ENCODE measurements at places on chromosomes 2 and 18. TPM values are rescaled to one million over a fixed set of nuclear protein-coding genes. Genes with fewer than 3 reads are reported as not detected.

TUBA3D gene
- not detected for total RNA-seq

GRCh38 chr18:48946329-48946835, 4.4 kb downstream of the SMAD7 start:
- DNase-seq, result no peak

DNA sequence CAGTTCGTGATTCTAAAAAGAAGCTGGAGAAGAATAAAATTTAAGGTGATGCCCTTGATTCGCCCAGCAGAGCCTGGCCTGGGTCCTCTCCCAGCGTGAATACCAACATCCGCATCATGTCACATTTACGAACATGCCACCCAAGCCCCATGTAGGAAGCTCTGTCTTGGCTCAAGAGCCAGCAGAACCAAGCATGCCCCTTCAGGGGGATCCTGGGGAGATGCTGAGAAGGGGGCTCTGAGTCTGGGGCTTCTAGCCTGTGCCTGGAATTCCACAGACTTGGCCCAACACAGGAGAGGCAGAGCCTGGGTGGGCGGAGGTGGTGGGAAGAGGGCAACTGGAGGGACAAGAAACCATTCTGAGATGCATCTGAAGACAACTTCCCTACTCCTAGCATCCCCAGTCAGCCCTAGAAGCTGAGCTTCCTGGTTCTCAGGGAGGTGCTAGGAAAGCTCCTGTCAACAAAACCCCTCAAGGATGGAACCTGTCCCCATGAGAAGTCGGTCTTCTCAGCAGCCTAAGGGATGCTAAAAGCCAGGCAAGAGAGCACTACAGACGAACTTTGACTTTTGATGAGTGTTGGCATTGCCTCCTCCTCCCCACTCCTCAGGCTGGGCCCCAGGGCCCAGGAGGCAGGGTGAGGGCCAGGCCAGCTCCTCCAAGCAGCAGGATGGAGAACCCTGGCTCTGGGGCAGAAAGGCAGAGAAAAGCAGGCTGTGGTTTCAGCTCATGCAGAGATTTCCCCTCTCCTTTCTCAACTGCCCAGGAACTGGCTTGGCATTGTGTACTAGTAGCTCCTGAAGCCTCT, 57.9 kb downstream of the POLR1A start:
- peak; percentile 12 for DNase-seq

GRCh38 chr2:168090366-168091135, 156.8 kb downstream of the STK39 start:
- no peak for DNase-seq

LRRC30 gene
- not detected for total RNA-seq

FAM237A gene
- not detected for total RNA-seq

GRCh38 chr2:204665771-204666170, 120.5 kb downstream of the PARD3B start:
- no peak for DNase-seq

DNA sequence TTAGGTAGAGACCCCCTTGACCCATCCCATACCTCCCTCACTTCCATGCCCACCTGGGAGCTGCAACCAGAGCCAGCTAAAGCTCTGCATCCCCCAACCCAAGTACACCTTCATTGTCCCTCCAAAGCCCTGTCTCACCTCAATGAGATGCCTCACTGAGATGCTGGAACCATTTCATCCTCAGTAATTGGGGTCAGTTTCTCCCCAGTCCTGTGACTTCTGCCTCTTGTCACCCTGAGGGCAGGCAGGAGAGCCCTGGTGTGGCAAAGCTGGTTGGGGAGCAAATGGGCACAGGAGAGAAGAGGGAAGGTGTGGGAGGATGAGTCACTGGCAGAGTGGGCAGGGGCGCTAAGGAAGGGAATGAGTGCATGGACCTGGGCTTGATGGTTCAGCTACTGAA, 27.9 kb upstream of the NT5DC4 start:
- DNase-seq, result no peak

DNA sequence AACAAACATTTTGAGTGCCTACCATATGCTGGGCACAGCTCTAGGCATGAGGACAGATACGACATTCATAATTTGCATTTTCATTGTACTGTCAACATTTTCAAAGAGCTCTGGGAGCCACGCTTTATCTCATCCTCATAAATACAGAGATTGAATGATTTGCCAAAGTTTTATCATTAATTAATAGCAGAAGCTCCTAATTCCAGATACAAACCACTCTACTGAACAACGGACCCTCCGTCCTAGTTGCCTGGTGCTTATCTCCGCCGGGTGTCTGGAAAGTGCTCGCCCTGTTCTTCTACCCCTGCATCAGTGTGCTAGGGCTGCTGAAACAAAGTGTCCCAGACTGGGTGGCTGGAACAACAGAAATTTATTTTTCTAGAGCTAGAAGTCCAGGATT, 23.8 kb downstream of the SERTAD2 start:
- no peak for DNase-seq

GRCh38 chr18:56083523-56084287, 495.7 kb upstream of the TCF4 start:
- no peak for DNase-seq

DNA sequence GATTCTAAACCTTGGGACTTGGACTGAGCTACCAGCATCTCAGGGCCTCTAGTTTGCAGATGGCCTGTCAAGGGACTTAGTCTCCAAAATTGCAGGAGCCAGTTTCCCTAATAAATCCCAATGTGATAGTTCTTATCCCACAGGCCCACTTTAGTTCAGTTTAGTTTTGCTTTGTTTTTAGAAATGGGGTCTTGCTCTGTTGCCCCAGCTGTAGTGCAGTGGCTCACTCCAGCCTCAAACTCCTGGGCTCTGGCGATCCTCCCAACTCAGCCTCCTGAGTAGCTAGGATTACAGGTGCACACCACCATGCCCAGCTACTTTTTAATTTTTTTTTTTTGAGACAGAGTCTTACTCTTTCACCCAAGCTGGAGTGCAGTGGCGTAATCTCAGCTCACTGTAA, 2.6 kb upstream of the SF3B1 start:
- DNase-seq, result no peak

LIPG gene
- 0.19 TPM for total RNA-seq

DNA sequence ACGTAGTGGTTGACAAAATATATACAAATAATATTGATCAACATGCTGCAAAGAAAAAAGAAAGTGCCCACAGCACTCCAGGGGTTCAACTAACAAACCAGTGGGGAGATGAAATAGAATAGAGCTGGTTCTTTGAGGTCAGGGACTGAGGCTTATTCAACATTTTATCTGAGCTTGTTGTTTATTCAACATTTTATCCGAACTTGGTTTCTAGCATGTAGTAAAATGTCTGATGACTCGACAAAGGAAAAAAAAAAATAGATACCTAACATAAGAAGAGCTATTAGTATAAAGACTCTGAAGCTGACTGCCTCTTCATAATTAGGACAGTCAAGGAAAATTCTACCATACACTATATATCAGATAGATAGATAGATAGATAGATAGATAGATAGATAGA, 440.9 kb downstream of the NRXN1 start:
- DNase-seq, result no peak

DNA sequence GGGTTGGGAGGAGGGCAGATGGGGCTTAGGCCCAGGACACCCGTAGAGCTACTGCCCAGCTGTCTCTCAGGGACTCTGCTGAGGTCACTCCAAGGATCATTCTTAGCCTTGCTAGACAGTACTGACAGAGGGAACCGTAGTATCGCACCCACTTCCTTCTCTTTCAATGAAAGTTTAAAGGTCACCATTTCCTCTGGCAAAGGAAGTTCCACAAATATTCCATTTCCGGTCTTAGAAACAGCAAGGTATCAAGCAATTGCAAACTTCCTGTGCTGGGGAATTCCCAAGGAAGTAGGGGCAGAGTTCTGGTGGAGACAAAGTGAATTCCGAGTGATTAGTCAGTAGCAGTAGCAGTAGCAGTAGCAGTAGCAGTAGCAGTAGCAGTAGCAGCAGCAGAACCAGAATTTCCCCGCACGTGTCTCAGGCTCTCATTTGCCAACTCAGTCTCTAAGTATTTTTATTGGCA, 24.7 kb downstream of the IL1B start:
- DNase-seq, result peak; percentile 16

ZNF385B gene
- total RNA-seq, result 8.5 TPM

DNA sequence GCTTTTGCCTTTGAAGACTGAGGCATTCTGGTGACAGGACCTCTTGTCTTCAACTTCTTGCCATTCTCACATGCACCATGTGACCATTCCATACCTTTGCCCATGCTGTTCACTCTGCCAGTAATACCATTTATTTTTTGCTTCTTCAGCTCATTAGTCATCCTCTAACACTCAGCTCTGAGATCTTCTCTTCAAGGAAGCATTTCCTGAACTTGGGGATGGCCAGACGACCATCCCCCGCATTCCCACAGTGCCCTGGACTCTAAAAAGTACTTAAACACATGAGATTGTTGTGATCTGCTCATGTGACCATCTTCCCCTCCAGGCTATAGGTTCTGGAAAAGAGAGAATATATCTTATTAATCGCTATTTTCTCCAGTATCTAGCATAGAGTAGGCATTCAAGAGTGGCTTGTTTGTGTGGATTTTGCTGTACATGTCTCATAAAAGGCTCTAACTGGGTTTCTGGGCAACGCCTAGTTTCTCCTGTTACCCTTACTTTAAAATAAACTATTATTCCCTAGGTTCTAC, 33.9 kb downstream of the PAX3 start:
- DNase-seq, result no peak

DNA sequence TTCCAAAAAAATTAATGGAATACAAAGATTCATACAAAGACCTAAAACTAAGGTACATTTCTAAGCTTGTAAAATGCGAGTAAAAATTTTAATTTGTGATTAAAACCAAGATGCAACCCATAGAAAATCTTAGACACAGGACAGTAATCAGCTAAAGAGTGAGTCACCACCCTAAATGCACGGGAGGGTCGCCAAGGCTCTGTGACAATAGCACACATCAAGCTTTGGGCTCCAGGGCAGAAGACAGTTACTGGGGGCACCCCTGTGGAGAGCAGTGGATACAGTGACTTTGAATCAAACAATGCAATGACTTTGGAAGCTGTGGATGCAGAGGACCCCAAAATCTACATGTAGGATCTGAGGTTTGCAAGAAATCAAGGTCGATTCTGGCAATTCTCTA, 7.5 kb downstream of the FLACC1 start:
- DNase-seq, result no peak

DNA sequence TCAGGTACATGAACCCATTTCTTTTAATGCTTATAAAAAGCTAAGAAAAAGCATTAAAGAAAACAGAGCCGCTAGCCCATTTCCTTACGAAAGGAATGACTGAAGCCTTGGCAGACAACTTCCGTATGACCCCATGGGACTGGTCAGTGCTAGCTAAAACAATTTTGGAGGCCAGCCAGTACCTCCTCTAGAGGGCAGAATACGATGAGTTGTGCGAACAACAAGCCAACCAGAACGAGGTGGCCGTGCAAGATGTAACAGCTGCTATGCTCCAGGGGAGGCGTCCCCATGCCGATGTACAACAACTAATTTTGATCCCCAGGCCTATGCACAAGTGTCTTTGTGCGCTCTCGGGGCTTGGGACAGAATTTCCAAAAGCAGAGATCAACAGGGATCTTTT, 16.7 kb downstream of the MAP3K2 start:
- no peak for DNase-seq

DNA sequence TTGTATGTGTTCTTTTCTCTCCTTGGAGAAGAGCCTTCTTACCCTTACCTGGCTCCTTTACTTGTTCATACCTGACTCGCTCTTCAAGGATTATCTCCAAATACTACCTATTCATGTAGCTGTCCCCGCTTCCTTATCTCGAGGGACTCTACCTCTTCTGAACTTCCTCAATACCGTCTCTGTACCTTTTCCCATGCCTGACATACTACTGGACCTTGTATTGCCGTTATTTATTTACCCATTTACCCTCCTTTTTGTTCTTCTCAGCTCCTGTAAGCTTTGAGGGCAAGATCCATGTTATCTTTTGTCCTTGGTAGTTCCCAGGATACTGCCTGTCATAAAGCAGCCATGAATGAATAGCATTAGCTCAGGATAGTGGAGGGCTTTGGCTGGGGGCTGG, 32.5 kb downstream of the KCNS3 start:
- DNase-seq, result no peak

DNA sequence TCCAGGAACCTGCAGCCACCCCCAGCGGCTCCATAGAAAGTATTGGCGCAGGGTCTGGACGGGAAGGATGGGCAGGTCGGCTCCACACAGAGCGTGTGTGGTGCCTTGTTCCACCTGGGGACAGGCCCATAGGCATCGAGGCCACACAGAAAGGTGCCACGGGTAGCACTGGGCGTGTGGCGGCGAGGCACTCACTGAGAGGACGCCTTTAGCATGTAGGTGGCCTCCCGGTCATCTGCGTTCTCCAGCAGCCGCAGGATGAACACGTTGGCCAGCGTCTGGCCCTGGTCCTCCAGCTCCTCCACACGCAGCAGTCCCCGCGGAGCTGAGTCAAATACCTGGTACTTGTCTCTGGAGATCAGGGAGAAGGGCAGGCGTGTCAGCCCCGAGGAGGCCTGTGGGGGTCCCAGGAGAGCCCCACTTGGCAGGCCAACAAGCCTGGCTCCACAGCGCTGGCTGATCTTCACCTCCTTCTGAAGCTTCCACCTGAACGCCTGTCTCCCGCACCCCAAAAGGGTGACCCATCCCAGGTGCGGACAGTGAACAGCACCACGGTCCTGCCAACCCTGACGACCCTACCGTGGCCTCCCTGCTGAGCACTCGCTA, 13.2 kb downstream of the SNORC start:
- no peak for DNase-seq

RESP18 gene
- not detected for total RNA-seq

PCARE gene
- 0.17 TPM for total RNA-seq

CCDC88A gene
- 46.7 TPM for total RNA-seq

Measured in adrenal gland (tissue), 19 donors.